Activated naive CD8-positive, alpha-beta T cell treated with anti-CD3 and anti-CD28 coated beads, Interleukin-2, amount 10 ng/mL, durations not matched to agents 7 days and 5 days (primary cell): ENCODE measurements at places on chromosomes 4 and X. TPM values are rescaled to one million over a fixed set of nuclear protein-coding genes. Genes with fewer than 3 reads are reported as not detected.

GRCh38 chrX:55754861-55755294 is 37.3 kb downstream of the RRAGB start:
- no peak for DNase-seq

DNA sequence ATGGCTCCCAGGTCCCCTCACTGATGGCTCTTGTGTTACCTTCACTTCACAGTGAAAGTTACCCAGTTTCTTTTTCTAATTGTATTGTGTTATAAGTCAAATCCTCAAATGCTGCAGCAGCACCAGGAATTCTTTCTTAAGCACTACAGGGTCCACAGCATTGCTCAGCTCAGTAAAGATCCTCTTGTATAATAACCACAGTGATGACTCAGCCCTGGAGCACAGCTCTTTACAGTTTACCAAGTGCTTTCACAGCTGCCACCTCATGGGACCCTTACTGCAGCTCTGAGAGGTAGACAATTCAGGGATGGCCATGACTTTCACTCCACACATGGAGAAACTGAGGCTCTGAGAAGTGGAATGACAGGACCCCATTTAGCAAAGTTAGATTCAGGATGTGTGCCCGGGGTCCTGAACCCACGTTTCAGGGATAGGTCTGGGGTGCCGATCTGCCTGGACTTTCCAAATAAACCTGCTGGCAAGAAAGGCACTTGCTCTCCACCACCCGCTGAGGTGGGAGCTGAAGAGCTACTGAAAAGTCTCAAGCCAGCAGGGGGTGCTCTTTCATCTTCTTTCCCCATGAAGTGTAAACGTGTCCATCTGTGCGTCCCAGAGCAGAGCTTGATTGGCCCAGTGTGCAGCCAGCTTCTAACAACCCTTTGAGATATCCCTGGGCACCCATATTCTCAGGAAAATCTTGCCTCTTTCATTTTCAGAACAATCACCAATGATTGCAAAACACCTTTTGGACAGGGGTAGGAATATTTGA is 35.7 kb upstream of the GABRQ start:
- DNase-seq, result no peak

DNA sequence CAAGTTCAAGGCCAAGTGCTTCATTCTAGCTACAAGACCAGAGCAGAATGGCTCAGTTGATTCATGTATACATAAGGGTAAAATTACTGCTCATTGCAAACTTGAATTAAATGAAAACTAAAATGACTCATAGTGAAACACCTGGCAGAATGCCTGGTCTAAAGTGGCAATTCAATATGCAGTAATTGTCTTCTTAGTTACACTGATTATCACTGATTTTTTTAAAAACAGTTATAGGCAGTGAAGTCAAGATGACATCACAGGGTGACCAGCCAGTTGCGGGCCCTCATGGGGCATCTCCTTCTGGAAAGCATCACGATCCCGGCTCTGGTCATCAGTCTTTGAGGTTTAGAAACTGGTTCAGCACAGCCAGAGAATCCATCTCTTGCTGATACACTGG is 154.2 kb downstream of the RAB28 start:
- no peak for DNase-seq

- DNase-seq, result no peak
Measured at GRCh38 chr4:146742416-146742815, 103.7 kb downstream of the POU4F2 start.

DNA sequence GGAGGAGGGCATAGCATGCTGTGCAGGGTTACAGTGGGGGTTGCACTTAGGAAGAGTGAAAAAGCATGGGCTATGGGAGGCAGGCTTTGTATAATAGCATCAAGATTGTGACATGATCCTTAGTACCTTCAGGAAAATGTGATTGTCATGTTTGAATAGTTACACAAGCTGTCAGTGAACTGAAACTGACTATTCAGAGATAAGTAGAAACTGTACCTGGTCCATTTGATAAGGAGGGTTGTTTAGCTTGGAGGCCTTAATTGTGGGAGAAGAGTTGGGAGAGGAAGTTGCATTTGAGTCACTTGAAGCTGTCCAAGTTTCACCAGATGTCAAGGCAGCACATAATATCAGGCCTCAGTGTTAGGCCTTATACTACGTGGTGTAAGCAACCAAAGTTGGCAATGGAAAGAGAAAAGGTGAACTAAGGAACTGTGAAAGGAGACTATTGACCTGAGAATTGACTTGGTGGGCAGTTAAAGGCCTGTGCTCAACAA is 85.0 kb downstream of the TEX13C start:
- no peak for DNase-seq

DNA sequence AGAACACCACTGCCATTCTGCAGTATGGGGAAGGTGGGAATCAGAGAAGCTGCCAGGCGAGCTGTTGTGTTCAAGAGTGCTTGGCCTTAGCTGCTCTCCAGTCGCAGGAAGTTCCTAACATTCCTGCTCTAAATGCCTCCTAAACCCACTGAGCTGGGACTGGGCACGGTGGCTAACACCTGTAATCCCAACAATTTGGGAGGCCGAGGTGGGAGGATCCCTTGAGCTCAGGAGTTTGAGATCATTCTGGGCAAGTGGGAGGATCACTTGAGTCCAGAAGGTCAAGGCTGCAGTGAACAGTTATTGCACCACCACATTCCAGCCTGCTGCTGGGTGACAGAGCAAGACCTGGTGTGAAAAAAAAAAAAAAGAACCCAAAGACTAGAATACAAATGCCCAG is 690.3 kb upstream of the FAM241A start:
- no peak for DNase-seq

DNA sequence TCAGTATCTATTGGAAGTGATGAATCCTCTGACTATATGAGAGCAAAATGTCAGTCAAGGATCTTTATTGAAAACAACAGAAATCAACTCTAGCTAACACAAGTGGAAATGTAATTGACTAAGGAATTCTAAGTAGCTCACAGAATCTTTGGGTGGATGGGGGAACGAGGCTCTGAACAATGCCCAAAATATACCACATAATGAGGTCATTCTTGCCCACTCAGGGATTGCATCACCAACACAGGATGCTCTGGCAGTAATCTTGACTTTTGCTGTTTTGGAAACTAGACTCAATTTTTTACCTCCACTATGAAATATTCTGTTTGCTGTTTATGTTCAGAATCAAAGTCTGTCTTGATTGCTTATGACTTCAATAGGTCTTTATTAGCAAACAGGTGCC is 127.4 kb upstream of the UNC5C start:
- no peak for DNase-seq

- no peak for DNase-seq
Measured at GRCh38 chr4:174626342-174627008, 104.2 kb upstream of the HPGD start.

- no peak for DNase-seq
Measured at GRCh38 chrX:109952985-109953905, 49.7 kb upstream of the TMEM164 start.

DNA sequence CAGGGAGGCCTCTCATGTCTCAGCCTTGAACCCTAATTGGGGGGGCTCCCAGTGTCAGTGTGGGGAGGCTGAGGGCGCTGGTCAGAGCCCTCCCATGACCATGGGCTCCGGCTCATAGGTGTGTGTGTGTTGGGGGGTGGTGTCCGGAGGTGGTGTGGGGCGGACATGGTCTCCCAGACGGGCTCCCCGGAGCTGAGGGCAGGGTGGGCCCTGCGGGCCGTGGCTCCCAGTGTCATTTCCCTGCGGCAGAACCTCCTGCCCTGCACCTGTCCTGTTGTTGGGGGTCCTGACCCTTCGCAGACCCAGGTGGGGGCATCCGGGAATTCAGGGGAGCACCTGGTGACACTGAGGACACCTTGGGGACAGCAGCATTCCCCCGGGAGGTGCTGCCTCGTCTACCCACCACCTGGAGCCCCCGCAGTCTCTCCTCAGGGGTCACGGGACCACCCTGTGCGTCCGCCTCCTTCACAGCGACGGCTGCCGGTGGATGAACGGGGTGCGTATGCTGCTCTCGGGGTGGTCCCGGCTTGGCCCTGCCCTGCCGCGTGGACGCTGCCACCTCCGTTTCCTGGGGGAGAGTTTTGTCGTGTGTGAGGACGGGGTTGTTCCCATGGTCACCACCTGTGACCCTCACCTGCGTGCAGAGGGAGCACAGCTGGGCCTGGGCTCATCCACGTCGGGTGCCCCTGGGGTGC is 14.5 kb upstream of the GTPBP6 start:
- DNase-seq, result no peak

RENBP gene
- 18.1 TPM for total RNA-seq

CSAG1 gene
- not detected for total RNA-seq

POU3F4 gene
- not detected for total RNA-seq

DDX53 gene
- total RNA-seq, result not detected
